ENCODE measurements at places on chromosomes 12 and 14. TPM values are rescaled to one million over a fixed set of nuclear protein-coding genes. Genes with fewer than 3 reads are reported as not detected.

DNA sequence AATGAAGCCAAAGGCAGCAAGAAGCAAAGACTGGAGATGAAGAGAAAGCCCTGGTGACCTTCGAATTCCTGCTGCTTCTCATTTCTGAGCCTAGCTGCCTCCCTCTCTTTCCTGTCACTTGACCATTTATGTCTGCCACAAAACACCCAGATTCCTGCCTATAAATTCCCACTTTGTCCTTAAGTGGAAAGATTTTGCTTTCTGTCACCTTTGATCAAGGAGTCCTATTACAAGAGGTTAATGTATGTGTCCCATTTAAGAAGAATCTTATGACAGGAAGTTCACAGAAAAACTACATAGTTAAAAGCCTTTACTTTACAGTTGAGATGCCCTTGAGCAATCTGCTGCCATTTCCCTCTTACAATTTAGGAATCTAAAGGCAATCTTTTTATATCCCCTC, 155.7 kb downstream of the GALC start:
- no peak for DNase-seq

DNA sequence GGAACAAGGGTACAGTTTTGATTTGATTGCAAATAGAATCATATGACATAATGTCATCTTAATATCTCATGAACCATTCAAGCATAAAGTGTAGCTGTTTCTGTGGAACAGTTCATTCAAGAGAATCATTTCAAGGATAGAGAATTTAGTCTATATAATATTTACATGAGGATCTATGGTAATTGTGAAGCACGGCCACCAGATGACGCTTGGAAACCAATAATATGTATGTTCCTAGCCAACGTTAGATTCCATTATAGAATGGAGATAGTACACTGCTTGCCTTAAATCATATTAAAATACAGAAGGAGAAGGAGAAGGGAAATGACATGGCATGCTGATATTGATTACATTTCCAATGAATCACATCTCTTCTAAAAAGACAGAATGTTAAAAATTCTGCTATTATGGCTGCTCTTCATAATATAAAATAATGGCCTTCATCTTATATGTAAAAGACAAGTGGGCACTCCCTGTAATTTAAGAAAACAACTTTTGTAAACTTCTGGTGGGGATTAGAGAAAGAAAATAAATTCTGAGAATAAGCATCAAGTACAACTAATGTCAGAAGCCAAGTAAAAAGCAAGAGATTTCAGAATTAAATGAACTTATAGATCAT, 351.0 kb downstream of the NAV3 start:
- no peak for DNase-seq

DNA sequence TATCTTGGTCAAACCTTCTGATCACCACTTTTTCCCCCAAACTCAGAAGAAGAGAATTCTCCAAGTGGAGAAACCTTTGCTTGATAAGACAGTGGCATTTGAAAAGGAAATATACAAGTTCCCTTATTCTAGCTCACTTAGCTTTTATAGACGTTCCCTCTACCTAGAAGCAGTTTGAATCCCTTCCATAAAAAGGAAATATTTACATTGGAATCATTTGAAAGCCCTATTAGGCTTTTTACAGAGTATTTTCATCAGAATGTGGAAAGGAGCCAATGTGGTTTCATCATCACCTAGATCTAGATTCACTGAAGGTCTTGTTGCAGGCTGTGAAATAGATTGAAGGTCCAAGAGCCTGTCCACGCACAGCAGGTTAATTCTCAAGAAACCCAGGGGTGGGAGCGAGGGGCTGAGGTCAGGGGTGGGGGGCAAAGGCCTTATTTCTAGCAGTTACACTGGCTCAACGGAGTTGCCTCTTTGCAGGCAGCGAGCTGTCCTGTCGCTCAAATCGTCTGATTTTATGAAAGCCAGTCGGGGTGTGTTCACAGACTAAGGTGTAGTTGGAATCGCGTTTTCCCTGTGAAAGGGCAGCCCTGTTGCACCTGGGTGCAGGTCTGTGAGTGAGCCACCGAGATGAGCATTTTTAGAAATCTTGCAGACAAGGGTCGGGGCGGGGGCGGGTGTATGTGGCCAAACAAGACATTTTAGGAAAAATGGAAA, 45.6 kb downstream of the AACS start:
- no peak for DNase-seq

DNA sequence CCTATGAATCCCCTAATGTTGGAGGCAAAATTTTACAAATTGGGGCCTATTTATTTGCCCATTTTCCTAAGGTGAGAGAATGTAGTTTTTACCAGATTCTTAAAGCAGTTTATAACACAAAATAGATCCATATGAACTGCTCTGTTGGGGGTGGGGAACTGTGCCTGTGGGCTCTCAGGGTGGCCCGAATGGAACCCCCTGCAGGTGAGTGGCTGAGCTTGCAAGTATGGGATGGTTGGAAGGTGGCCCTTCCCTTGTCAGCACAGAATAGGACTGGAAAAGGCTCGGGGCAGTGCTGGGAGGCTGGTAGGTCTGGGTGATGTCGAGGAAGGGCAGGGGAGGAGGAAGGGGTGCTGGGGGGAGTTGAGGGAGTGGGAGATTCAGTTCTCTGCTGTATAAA, 4.9 kb downstream of the VSX2 start:
- no peak for DNase-seq

GRCh38 chr12:3004655-3005565, 45.7 kb downstream of the TEAD4 start:
- DNase-seq: no peak

DNA sequence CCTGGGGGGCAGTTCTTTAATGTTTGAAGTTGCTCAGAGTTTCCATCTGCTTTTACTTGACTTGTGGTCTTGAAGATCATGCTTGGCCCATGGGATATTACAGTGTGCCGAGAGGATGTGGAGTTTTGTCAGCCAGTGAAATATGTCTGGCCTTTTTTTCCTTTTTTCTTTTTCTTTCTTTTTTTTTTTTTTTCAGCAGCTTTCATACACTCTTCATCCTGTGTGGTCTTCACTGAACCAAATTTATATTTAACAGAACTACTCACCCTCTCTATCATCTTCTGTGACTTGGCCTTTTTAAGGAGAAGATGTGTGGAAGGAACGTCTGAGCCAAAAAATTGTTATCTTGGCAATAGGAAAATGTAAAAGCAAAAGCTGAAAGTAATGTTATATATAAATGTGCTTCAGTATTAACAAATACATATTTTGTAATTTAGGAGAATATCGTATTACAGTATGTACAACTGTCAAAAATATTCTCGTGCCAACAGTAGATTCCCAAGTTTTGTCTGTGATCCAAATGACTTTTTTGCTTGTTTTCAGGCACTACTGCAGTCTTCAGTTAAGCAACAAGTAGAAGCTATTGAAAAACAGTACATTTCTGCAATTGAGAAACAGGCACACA, 200.6 kb downstream of the CCDC91 start:
- DNase-seq: no peak

GRCh38 chr12:110012137-110012536, 12.9 kb downstream of the ANKRD13A start:
- no peak for DNase-seq

- DNase-seq: no peak
These were observed 121.3 kb upstream of the NUDT4 start for GRCh38 chr12:93256256-93256969.

GRCh38 chr14:100885617-100886016, 17.9 kb downstream of the RTL1 start:
- DNase-seq: no peak

- no peak for DNase-seq
These were observed 159.4 kb downstream of the TSPAN9 start for GRCh38 chr12:3236345-3237187.

DNA sequence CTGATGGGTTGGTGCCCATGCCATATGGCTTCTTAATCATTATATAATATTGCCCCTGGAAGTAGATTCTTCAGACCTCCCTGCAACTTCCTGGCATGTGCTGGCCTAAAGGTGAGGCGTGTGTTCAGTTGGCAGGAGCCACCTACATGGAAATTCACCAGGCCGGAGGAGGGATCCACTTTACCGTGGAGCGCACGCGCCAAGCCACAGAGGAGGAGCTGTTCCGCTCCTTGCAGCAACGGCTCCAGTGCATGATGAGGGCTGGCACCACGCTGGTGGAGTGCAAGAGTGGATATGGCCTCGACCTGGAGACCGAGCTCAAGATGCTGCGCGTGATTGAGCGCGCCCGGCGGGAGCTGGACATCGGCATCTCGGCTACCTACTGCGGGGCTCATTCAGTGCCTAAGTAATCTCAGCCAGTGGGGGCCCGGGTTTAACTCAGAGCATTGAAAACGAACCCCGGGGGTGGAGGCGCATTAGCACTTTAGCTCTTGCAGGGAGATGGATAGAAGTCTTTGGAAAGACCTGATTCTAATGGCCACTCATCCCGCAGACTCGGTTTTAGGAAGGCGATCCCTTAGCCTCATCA, 13.5 kb downstream of the AMDHD1 start:
- DNase-seq: peak; percentile 81

Gene SLCO1B1
- total RNA-seq: not detected
